WERI-Rb-1 (cell line): ENCODE measurements at places on chromosomes 12 and 14.

GRCh38 chr12:28050606-28051005, 78.1 kb upstream of the PTHLH start:
- DNase-seq = no peak

GRCh38 chr14:45359746-45360145, 106.7 kb upstream of the MIS18BP1 start:
- no peak for DNase-seq

- DNase-seq = no peak
These were observed 564.0 kb downstream of the TRHDE start for GRCh38 chr12:72836194-72836593.

GRCh38 chr12:12901158-12901791, 9.9 kb downstream of the GPRC5A start:
- DNase-seq = peak; percentile 77

DNA sequence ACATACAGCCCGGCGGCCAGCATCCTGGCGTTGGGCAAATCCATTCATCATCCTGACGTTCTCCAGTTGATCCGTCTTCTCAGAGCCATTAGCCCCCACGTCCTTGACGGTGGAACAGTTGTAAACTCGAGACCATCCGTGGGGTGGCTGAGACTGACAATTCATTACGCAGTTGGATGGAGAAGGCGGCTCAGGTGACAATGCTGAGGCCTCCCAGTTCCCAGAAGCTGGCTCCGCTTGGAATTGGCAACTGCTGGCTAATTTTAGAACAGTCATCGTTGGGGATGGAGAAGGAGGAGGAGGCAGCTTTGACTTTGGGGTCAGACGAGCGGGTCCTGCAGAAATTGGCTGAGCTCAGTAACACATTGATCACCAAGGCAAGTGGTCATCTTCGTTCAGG, 186.5 kb downstream of the PHETA1 start:
- DNase-seq = no peak

- no peak for DNase-seq
These were observed 50.5 kb upstream of the FBRSL1 start for GRCh38 chr12:132439333-132439904.

GRCh38 chr14:103520657-103521437, 1.8 kb downstream of the CKB start:
- DNase-seq = peak; percentile 86

- DNase-seq = no peak
These were observed 198.0 kb downstream of the FOXN3 start for GRCh38 chr14:89219051-89219450.

GRCh38 chr14:102087762-102088011, 843 bp upstream of the HSP90AA1 start:
- DNase-seq = no peak

DNA sequence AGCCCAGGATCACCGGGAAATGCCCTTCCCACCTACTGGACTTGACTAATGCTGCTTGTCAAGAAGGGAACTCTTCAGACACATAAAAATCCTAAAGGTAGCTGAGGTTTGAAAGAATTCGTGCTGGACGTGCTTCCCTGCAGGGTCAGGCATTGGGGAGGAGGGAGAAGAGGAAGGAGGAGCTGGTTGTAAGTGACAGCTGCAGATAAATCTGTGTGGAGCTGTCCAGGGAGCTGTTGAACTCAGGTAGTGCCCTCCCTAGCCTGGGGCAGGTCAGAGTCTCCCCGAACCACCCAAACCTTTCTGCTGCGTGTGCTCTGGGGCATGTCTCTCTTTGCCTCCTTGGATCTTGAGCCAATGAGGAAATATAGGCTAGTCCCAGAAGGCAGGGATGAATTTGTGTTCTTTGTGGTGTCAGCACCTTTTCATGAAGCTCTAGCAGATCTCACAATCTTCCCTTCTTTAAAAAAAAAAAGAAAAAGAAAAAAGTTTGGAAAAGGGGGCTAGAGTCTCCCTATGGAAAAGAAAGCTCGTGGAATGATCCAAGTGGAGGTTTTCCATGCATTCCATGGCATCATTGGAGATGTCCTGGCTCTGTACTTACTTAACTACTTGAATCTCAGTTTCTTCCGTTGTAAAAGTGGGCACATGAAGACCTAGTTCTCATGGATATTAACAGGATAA, 23.6 kb upstream of the FOS start:
- no peak for DNase-seq

- DNase-seq = peak; percentile 90
These were observed 12.4 kb upstream of the SMUG1 start for GRCh38 chr12:54201001-54201794.

DNA sequence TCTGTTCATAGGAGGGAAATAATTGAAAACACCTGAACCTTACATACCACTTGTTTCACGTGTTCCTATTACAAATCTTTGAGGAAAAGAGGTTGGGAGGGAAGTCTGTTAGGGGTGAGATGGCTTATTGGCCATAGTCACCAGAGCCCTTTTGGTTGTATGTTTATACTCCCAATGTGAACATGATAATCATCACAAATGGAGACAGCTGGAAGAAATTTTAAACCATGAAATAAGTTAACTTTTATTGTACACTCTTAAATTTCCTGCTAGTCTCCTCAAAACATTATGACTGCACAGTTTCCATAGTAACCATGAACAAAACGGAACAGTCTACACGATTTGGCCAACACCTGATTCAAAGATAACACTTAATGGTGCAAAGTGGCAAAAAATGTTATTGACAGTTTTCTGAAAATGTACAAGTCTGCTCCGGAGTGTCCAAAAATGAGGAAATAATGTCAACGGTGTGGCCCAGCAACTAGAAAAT, 56.9 kb downstream of the LMNTD1 start:
- no peak for DNase-seq

DNA sequence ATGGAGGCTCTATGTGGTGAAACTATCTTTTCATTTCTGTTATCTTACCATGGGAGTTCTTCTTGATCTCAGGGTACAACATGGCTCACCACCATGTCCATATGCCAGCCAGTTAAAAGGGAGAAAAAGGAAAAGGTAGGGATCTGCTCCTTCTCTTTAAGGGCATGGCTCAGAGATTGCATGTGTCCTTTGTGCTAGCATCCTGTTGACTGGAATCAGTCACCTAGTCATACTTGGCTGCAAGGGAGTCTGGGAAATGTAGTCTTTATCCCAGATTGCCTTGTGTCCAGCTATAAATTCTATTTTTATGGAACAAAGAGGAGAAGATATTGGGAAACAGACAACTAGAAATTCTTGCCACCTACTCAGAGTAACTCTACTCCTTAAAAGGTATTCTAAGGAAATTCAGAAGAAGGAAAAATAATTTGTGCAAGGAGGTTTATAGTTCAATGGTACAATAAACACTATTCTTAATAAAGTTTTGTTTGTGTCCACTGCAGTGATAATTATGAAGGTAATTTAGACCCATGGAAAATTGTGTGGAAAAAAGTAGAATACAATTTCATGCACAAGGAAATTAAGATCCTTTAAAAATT, 86.4 kb upstream of the RPH3A start:
- DNase-seq = no peak

DNA sequence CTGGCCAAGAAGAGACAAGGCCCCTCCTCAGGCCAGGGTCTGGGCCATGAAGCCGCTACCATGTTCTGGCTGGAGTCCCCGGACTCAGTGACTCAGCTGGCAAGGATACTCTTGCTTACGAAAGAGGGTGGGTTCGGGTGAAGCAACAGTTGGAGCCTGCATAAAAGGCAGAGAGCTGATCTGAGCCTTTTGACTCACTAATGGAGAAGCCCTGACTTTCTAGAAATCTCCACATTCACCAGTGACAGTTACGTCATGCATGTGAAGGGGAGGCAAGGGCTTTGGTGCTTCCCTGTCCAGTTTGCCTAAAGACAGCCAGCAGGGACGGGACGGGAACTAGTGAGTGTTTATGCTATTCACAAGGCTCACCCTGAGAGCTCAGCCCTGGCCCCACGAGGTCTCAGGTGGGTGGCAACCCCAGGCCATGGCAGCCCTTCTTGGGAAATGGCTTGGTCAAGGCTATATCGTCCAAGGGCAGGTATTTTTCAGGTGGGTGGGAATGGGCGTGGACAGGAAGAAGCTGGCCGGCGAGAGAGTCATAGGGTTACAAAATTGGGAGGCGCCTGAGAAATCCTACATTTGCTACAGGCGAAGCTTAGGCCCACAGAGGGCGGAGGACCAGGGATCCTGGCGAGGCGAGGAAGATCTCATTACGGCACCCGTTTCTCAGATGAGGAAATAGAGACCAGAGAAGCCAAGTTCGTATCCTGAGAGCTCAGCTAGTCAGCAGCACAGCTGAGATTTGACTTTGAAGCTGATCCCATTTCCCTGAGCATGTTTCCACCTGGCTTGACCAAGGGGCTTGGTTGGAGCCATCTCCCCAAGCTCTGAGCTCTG, 314.6 kb downstream of the BCL11B start:
- no peak for DNase-seq
